ENCODE measurements at places on chromosomes 16 and 17.

GRCh38 chr17:54029986-54030385 lies 207.3 kb downstream of the KIF2B start:
- DNase-seq, result no peak

DNA sequence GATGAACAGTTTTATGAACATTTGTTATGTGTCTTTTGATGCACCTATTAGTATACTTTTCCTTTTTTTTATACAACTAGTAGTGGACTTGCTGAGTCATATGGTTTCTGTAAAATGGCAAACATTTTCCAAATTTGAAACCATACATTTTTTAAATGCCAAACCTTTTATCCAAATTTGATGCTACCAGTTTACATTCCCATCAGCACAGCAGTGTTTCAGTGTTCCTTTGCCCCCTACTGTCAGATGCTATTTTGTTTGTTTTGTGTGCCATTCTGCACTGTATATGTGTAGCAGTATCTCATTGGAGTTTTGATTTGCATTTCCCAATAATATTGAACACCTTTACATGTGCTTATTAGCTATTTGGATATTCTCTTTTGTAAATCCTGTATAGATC lies 219.4 kb downstream of the TANC2 start:
- DNase-seq, result no peak

DNA sequence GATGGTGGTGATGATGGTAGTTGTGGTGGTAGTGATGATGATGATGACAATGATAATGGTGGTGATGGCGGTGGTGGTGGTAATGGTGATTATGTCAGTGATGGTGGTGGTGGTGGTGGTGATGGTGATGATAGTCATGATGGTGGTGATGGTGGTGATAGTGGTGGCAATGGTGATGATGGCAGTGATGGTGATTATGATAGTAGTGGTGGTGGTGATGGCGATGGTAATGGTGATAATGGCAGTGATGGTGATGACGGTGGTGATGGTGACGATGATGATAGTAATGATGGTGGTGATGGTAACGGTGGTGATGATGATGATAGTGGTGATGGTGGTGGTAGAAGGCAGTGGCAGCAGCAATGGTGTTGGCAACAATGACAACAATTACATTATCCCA lies 55.3 kb downstream of the RBFOX3 start:
- DNase-seq, result no peak

GRCh38 chr17:69093279-69093789 lies 32.6 kb upstream of the ABCA9 start:
- DNase-seq, result no peak

- DNase-seq, result no peak
Observed at GRCh38 chr17:55661256-55661758, 61.4 kb downstream of the TMEM100 start.

DNA sequence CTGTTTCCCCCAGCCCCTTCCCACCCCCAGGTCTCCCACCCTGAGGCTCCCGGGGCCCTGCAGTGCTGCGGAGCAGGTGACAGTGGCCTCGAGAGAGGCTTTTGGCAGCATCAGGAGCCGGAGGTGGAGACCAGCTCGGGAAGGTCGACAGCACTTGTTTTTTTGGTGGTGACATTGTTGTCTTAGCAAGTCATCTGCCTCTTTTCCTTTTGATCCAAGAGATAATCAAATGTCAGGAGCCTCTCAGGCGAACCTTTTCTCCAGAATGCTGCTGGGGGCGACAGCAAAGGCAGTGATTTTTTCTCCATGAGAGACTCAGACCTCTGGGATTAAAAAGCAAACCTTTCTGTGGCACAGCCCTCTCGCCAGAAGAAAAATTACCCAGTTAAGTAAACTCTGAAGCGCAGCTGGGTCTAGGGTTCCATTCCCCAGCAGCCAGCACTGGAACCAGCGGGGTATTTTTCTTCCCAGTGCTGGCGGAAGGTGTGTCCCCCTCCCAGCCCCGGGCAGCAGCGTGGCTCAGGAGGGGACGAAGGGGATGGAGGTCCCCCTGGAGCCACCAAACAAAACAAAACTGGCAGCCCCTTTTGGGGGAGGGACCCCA lies 37.2 kb downstream of the GRIN2C start:
- no peak for DNase-seq

GRCh38 chr16:73054813-73055482 lies 7.0 kb upstream of the ZFHX3 start:
- DNase-seq, result no peak

DNA sequence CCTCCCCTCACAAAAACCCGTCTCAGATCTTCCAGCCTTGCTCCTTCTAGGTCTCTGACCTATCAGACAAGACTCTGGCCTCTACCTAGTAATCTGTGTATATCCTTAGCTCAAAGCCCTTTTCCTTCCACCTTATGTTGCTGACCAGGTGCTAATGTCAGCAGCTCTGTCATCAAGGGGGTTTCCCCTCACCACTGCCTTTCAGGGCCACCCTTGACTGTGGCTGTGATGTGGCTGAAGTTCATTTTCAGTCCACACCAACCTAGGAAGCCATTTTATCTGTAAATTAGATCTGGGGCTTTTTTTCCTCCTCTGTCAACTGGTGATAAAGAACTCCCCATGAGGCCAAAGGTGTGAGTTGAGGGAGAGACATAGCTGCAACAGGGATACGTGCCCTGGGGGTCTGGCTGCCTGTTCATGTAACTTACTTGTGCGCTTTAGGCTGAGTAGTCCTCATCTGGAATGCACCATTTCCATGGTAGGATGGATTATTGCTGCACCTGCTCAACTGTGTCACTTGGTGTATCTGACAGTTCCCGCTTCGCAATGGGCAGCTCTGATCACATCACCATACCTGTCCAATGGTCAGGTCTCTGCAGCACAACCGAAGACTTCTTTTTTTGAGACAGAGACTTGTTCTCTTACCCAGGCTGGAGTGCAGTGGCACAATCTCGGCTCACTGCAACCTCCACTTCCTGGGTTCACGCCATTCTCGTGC lies 14.7 kb upstream of the RUNDC3A start:
- no peak for DNase-seq

GRCh38 chr17:79991924-79992648 lies 43.6 kb downstream of the TBC1D16 start:
- no peak for DNase-seq

DNA sequence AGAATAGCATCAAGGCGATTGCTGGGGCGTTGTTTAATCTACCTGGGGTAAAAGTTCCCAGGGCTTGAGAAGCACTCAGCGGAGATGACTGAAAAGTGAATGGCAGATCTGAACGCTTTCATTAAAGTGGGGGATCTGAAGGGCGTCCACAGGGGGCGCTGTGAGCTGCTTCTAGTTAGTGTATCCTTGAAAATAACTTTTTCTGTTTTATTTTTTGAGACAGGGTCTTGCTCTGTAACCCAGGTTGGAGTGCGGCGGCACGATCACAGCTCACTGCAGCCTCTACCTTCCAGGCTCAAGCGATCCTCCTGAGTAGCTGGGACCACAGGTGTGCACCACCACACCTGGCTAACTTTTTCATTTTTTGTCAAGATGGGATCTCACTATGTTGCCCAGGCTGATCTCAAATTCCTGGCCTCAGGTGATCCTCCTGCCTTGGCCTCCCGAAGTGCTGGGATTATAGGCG lies 360.4 kb downstream of the SEC14L1 start:
- DNase-seq, result no peak

GRCh38 chr17:50269477-50270434 lies 4.5 kb upstream of the TMEM92 start:
- peak; percentile 78 for DNase-seq

GRCh38 chr16:61936522-61936921 lies 99.7 kb downstream of the CDH8 start:
- DNase-seq, result no peak

- no peak for DNase-seq
Observed at GRCh38 chr16:4067262-4068001, 48.8 kb downstream of the ADCY9 start.

All from HTR-8/SVneo (cell line).